Transverse colon (tissue), 4 donors: ENCODE measurements at places on chromosomes 13 and 19. TPM values are rescaled to one million over a fixed set of nuclear protein-coding genes. Genes with fewer than 3 reads are reported as not detected.

- H3K4me3 ChIP-seq, result no peak overlapping the region
- no peaks in the 10 kb centered on the region for H3K4me1 ChIP-seq
- no peaks in the 10 kb centered on the region for H3K27me3 ChIP-seq
- H3K27ac ChIP-seq, result no peak overlapping the region
- no peak for DNase-seq
Observed at GRCh38 chr13:76851961-76852360, 34.2 kb downstream of the KCTD12 start.

DNA sequence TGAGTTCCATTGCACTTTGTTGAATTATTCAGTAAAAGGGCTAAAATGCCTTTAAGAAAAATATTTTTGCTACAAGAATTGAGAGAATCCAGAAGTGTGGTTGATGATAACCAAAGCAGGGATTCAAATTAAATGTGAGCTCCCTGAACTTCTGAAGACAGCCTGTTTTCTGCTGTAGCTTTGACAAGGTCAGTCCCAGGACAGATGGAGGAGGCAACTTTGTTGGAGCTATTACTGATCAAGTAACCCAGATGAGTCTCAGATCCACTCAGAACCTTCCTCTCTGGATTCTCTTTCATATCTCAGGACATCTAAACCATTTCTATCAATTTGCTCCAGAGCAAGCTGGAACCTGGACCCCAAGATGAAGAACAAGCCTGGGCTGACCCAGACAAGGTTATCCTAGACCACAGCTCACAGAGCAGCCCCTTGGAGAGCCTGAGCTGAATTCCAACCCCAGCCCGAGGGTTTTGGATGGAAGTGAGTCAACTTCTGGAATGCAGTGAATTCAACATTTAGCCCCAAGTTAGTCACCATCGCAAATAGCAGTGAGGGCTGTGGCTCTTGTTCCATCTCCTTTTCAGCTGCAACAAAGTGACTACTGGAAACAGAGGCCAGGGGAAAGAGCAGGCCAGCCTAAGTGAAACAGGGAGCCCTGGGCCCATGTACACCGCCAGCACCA is 137.8 kb upstream of the TSC22D1 start:
- H3K4me3 ChIP-seq, result no peak overlapping the region
- H3K27ac ChIP-seq, result peak overlapping the region; percentile 9
- DNase-seq, result no peak
- H3K36me3 ChIP-seq, result no peaks in the 10 kb centered on the region
- no peaks in the 10 kb centered on the region for H3K27me3 ChIP-seq

Gene ZNF600
- total RNA-seq, result 18.3 TPM

GRCh38 chr19:51621178-51621577 is 9.0 kb downstream of the SIGLEC5 start:
- no peaks in the 10 kb centered on the region for H3K27me3 ChIP-seq
- no peak overlapping the region for H3K27ac ChIP-seq
- no peaks in the 10 kb centered on the region for H3K36me3 ChIP-seq
- no peaks in the 10 kb centered on the region for H3K4me1 ChIP-seq
- DNase-seq, result no peak

GRCh38 chr19:18763674-18764590 is 27.2 kb downstream of the COMP start:
- no peaks in the 10 kb centered on the region for H3K36me3 ChIP-seq
- H3K27ac ChIP-seq, result no peak overlapping the region
- no peak overlapping the region for H3K4me3 ChIP-seq
- peaks cover 17% of the 10 kb centered on the region for H3K4me1 ChIP-seq

DNA sequence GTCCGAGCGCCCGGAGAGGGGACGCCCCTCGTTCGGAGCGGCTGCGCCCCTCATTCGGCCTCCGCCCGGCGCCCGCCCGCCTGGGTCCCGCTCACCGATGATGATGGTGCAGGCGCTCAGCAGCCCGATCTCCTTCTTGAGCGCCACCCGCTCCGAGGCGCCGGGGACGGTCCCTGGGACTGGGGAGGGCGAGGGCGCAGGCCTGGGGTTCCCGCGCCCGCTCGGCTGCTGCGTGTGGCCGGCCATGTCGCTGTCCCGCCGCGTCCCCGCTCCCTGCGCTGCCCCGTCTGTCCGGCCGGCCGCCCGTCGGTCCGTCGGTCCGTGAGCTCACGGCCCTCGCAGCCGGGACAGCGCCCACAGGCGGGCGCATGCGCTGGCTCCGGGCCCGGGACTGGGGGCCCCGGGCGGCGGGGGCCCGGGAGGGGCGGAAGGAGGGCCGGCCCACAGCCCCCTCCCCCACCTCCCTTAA is at the start of gene SLC7A10:
SLC7A10 (minus strand) TSS at position 393 of the 469 bp plus-strand sequence; CDS start at position 246, 147 bp downstream.
- H3K27ac ChIP-seq, result no peak within 1 kb of the TSS
- H3K27me3 ChIP-seq, result peaks cover 75% of the 10 kb centered on the region
- DNase-seq, result no peak
- H3K4me3 ChIP-seq, result peak within 1 kb of the TSS; percentile 43

Gene TNNT1
- not detected for total RNA-seq

DNA sequence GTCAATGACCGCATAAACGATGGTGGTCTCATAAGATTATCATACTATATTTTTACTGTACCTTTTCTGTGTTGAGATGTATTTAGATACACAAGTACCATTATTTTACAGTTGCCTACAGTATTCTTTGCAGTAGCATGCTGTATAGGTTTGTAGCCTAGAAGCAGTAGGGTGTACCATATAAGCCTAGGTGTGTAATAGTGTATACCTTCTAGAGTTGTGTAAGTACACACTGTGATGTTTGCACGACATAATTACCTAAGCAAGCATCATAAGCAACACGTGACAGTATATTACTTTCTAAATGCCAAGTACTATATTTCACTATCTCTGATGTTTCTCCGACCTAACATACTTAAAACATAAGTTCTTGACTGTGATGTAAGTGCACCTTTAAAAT is 2.7 kb downstream of the LPAR6 start:
- H3K36me3 ChIP-seq, result no peaks in the 10 kb centered on the region
- H3K4me1 ChIP-seq, result peaks cover 18% of the 10 kb centered on the region
- no peaks in the 10 kb centered on the region for H3K27me3 ChIP-seq
- peak overlapping the region; percentile 54 for H3K4me3 ChIP-seq

DNA sequence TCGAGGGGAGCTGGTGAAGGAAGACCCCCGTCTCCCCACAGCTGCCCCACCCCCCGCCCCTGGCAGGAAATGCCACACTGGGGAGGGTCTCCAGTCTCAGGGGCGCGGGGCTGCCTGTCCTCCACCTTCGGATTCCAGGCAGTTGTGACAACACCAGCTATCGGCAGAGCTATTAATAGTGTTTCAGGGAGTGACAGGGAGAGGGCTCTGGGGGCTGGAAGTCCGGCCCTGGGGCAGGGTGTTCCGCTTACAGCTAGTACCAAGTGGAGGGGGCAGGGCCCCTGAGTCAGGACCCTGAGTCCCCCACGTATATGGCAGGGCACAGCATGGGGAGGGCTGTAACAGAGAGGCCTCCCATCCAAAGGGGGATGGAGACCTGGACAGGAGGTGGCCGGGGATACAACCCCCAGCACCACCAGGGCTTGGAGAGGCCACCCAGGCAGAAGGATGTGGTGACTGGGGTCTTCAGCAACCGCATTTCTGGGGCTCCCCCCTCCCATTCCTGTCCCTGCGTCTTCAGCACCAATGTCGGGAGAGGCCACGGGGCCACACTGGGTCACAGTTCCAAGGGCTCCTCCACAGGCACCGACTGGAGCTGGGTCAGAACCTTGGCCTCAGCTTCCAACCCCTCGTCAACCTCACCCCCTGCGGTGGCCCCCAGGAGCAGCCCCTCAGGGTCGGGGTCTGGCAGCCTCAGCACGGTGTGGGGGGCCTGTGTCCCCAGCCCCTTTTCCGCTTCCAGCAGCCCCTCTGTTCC is 3.9 kb downstream of the SIX5 start:
- H3K27ac ChIP-seq, result peak overlapping the region; percentile 96
- no peak for DNase-seq
- H3K4me3 ChIP-seq, result no peak overlapping the region
- H3K27me3 ChIP-seq, result no peaks in the 10 kb centered on the region
- no peaks in the 10 kb centered on the region for H3K36me3 ChIP-seq
- H3K4me1 ChIP-seq, result peaks cover 42% of the 10 kb centered on the region

- no peaks in the 10 kb centered on the region for H3K27me3 ChIP-seq
- no peak overlapping the region for H3K4me3 ChIP-seq
- H3K36me3 ChIP-seq, result no peaks in the 10 kb centered on the region
- DNase-seq, result no peak
- H3K4me1 ChIP-seq, result no peaks in the 10 kb centered on the region
Observed at GRCh38 chr13:111909501-111909900, 157.4 kb upstream of the SOX1 start.

Gene KIR2DL1
- not detected for total RNA-seq
